Vagina (tissue), 2 donors: ENCODE measurements at places on chromosomes 5 and 9. TPM values are rescaled to one million over a fixed set of nuclear protein-coding genes. Genes with fewer than 3 reads are reported as not detected.

TAF11L5 gene
- not detected for total RNA-seq

DNA sequence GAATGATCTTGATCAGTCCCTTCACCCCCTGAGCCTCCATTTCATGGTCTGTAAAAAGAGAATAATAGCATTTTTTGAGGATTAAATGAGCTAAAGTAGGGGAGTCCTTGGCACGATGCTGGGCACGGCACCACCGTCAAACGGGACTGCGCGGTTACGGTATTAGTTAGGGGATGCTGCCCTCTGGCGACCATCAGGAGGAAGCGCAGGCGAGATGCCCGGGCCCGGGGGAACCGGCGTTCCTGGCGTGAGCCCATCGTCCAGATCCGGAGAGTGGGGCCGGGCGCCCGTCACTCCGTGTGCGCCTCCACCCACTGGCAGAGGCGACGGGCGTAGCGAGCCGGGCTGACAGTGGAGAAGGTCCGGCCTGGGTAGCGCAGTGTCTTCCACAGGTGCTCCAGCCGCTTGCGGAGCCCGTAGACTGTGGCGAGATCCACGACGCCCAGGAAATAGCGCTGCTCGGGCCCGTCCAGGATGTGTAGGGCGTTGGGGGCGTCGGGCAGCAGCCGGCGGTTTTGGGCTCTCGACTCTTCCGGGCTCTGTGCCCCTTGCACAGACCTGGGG, 4.8 kb upstream of the ST6GALNAC4 start:
- no peak for DNase-seq

DNA sequence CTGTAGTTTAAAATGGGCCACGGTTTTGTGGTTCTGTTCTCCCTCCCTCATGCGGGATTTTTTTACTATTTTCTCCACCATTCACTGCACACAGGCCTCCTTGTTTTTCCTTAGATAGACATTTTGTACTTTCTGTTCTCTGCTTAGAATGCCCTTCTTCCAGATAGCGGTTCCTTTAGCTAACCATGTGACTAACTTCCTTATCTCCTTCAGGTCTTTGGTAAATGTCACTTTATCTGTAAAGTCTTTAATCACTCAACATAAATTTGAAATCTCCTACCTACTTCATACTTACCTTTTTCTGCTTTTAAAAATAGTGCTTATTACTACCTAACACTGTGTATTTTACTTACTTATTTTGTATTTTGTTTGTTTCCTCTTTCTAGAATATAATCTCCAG, 15.0 kb downstream of the FER start:
- no peak for DNase-seq

- DNase-seq, result no peak
Measured at GRCh38 chr5:32583582-32584232, 1.6 kb upstream of the SUB1 start.
